A549 treated with RU486 at 1 μM for 4 hours (cell line): ENCODE measurements at places on chromosomes 13 and 19. TPM values are rescaled to one million over a fixed set of nuclear protein-coding genes. Genes with fewer than 3 reads are reported as not detected.

The ONECUT3 gene
- not detected in 5 replicates for total RNA-seq

The ACER1 gene
- not detected in 5 replicates for total RNA-seq

The USPL1 gene
- total RNA-seq: 5.4 to 13.0 TPM (median 11.7 TPM) in 5 replicates

The LYPD3 gene
- total RNA-seq: 0.24 to 0.78 TPM (median 0.43 TPM) in 5 replicates

The MAST1 gene
- 1.1 to 2.5 TPM (median 1.6 TPM) in 5 replicates for total RNA-seq

The KLK4 gene
- total RNA-seq: 0.43 TPM in 1 of 5 replicates, not detected in the others

The ANKLE1 gene
- total RNA-seq: 0.17 to 0.63 TPM (median 0.46 TPM) in 5 replicates

The ADGRE1 gene
- 4.3 to 6.9 TPM (median 5.2 TPM) in 5 replicates for total RNA-seq

The KLF12 gene
- total RNA-seq: 0.82 to 2.8 TPM (median 2.6 TPM) in 5 replicates

The LRP3 gene
- 31.6 to 61.9 TPM (median 53.0 TPM) in 5 replicates for total RNA-seq

The HRC gene
- not detected in 5 replicates for total RNA-seq

The GDF15 gene
- total RNA-seq: 30.3 to 66.7 TPM (median 56.0 TPM) in 5 replicates

The TEX29 gene
- total RNA-seq: 0.41 TPM in 1 of 5 replicates, not detected in the others

The C19orf73 gene
- 0.93 to 3.1 TPM (median 2.2 TPM) in 5 replicates for total RNA-seq

The FFAR2 gene
- not detected in 5 replicates for total RNA-seq

The MATK gene
- 0.56 to 1.9 TPM (median 1.1 TPM) in 5 replicates for total RNA-seq
